ENCODE measurements at places on chromosomes 7 and 10. TPM values are rescaled to one million over a fixed set of nuclear protein-coding genes. Genes with fewer than 3 reads are reported as not detected.

Gene NPY4R
- not detected for total RNA-seq

Gene PLCE1
- 0.04 TPM for total RNA-seq

Gene PTF1A
- total RNA-seq, result not detected

Gene MNX1
- not detected for total RNA-seq

Gene ZNF117
- total RNA-seq, result 24.7 TPM

Gene FAM241B
- total RNA-seq, result not detected

DNA sequence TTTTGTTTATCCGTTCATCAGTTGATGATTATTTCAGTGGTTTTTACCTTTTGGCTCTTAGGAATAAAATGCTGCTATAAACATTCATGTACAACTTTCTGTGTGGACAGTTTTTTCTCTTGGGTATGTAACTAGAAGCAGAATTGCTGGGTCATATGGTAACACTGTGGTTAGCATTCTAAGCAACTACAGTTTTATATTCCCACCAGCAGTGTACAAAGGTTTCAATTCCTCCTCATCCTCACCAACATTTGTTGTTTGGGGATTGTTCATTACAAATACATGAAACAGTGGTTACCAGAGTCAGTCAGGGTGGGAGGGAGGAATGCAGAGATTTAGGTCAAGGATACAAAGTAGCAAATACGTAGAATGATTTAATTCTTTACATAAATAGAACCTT lies 97.0 kb downstream of the NPSR1 start:
- no peak overlapping the region for H3K4me3 ChIP-seq
- no peaks in the 10 kb centered on the region for H3K27me3 ChIP-seq
- no peaks in the 10 kb centered on the region for H3K36me3 ChIP-seq
- H3K4me1 ChIP-seq, result no peaks in the 10 kb centered on the region
- DNase-seq, result no peak
- no peak overlapping the region for H3K27ac ChIP-seq

- no peaks in the 10 kb centered on the region for H3K27me3 ChIP-seq
- H3K4me1 ChIP-seq, result no peaks in the 10 kb centered on the region
- no peak overlapping the region for H3K27ac ChIP-seq
- no peaks in the 10 kb centered on the region for H3K36me3 ChIP-seq
These were observed 430.2 kb downstream of the EXOC4 start for GRCh38 chr7:133683182-133683454.

DNA sequence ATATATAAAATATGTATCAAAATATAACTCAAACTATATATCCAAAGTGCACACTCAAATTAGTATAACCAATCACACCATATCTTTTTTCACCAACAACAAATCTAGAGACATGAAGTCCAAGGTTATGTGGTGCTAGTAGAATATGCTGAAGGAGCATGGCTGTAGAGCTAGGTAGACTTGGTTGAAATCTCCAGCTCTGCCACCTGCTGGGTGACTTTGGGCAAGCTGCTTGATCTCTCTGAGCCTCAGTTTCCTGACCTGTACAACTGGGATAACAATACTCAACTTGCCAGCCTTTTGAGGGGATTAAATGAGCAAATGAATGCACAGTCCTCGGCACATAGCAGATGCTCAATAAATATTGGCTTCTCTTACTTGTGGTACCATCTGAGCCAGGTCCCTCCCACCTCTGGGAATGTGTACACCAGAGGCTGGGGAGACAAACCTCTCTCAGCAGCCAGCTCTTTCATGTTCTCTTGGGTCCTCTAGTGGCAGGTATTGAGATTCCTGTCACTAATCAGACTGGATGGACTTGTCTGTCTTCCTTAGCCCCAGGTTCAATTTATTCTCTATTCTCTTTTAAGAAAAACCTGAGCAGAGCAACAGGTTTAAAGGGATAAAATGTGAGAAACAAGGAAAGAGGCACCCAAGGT lies 94.3 kb upstream of the PDE1C start:
- no peak overlapping the region for H3K4me3 ChIP-seq
- peaks cover 26% of the 10 kb centered on the region for H3K4me1 ChIP-seq
- no peaks in the 10 kb centered on the region for H3K27me3 ChIP-seq

DNA sequence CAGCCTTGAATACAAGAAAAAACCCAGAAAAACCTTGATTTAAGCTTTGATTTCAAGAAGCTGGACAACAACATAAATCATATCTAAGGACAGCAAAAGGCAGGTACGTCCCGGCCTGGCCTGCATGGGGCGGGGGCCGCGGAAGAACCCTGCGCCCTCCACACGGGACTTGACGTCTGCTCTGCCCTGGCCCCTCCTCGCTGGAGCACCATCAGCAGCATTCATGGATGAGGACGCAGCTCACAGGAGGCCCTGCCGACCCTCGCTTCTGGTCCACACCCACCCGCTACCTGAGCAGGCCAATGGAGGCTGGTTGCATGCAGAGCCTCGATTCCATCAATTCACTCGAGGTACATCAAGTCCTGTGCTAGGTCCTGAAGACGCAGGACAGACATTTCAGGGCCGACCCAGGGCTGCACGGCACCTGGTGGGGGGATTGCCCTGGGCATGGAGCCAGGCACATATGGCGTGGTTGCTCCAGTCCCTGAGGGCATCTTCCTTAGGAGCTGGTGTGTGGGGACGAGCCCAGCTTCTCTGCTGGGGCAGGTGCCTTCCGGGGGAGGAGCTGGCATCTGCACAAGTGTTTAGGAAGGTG lies 63.1 kb upstream of the NKX6-2 start:
- no peaks in the 10 kb centered on the region for H3K27me3 ChIP-seq
- no peak overlapping the region for H3K27ac ChIP-seq
- no peak overlapping the region for H3K4me3 ChIP-seq
- no peaks in the 10 kb centered on the region for H3K4me1 ChIP-seq

- H3K36me3 ChIP-seq, result no peaks in the 10 kb centered on the region
- H3K27me3 ChIP-seq, result peaks cover 16% of the 10 kb centered on the region
- no peak overlapping the region for H3K4me3 ChIP-seq
- peak; percentile 31 for DNase-seq
- H3K4me1 ChIP-seq, result no peaks in the 10 kb centered on the region
- H3K27ac ChIP-seq, result no peak overlapping the region
These were observed 97.8 kb downstream of the CHST15 start for GRCh38 chr10:123995461-123996131.

- peaks cover 24% of the 10 kb centered on the region for H3K27me3 ChIP-seq
- no peaks in the 10 kb centered on the region for H3K36me3 ChIP-seq
- H3K4me3 ChIP-seq, result no peak overlapping the region
- no peaks in the 10 kb centered on the region for H3K4me1 ChIP-seq
These were observed 120.9 kb upstream of the EGFR start for GRCh38 chr7:54897891-54898290.

GRCh38 chr7:130063036-130063435 lies 7.3 kb upstream of the KLHDC10 start:
- no peaks in the 10 kb centered on the region for H3K36me3 ChIP-seq
- H3K27me3 ChIP-seq, result no peaks in the 10 kb centered on the region
- peaks cover 8% of the 10 kb centered on the region for H3K4me1 ChIP-seq
- H3K4me3 ChIP-seq, result no peak overlapping the region

DNA sequence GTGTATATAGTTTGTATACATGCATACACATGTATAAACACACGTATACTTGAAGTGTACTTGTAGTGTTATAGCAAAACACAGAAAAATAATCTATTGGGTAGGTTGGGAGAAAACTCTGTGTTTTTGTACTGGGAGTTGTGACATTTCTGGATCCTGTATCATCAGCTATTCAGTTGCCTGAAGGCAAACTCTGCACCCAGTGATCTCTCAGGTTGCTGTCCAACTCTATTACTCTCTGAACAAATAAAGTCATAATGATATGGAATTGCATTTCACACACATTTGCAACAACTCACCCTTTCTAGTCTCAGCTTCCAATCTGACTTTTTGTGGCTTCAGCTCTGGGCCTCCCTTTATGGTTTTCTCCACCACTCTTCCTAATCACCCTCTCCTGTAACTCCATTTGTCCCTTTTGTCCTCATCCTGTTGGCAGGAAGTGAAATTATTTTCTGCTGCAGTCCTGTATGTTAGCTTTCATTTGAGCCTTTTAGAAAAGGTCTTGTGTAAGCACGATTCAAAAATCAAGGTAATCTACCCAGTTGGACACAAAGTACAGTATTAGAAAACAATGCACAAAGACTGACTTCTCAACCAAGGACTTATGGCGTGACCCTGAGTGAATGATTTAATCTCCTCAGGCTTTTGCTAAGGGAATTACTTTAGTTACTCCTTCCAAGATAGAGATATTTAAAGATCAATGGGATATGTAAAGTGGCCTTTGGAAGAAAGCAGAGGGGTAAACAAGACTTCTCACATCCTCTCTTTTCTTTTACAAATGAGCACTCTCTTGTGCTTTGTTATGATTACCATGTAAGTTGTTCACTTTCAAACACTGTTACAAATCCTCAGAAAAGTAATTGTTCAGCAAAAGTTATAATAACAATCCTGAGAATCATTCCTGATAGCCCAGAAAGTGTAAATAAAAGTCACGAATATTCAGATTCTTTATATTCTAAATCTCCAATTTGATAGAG lies 249.1 kb downstream of the KCND2 start:
- H3K4me3 ChIP-seq, result no peak overlapping the region
- H3K4me1 ChIP-seq, result no peaks in the 10 kb centered on the region
- no peaks in the 10 kb centered on the region for H3K27me3 ChIP-seq
- no peak overlapping the region for H3K27ac ChIP-seq

GRCh38 chr7:40793132-40793531 lies 658.3 kb downstream of the SUGCT start:
- H3K27ac ChIP-seq, result no peak overlapping the region
- DNase-seq, result no peak
- H3K4me3 ChIP-seq, result no peak overlapping the region
- H3K4me1 ChIP-seq, result no peaks in the 10 kb centered on the region
- no peaks in the 10 kb centered on the region for H3K36me3 ChIP-seq

GRCh38 chr7:43602256-43602655 lies 19.3 kb downstream of the STK17A start:
- peaks cover 3% of the 10 kb centered on the region for H3K36me3 ChIP-seq
- H3K4me3 ChIP-seq, result no peak overlapping the region
- H3K27ac ChIP-seq, result no peak overlapping the region

- no peak overlapping the region for H3K4me3 ChIP-seq
- no peak for DNase-seq
- H3K4me1 ChIP-seq, result no peaks in the 10 kb centered on the region
- H3K27me3 ChIP-seq, result no peaks in the 10 kb centered on the region
These were observed 7.8 kb downstream of the ATP6V0E2 start for GRCh38 chr7:149881328-149882247.

- no peak overlapping the region for H3K27ac ChIP-seq
- no peak overlapping the region for H3K4me3 ChIP-seq
These were observed 368.1 kb downstream of the CXCL12 start for GRCh38 chr10:44016589-44017482.

DNA sequence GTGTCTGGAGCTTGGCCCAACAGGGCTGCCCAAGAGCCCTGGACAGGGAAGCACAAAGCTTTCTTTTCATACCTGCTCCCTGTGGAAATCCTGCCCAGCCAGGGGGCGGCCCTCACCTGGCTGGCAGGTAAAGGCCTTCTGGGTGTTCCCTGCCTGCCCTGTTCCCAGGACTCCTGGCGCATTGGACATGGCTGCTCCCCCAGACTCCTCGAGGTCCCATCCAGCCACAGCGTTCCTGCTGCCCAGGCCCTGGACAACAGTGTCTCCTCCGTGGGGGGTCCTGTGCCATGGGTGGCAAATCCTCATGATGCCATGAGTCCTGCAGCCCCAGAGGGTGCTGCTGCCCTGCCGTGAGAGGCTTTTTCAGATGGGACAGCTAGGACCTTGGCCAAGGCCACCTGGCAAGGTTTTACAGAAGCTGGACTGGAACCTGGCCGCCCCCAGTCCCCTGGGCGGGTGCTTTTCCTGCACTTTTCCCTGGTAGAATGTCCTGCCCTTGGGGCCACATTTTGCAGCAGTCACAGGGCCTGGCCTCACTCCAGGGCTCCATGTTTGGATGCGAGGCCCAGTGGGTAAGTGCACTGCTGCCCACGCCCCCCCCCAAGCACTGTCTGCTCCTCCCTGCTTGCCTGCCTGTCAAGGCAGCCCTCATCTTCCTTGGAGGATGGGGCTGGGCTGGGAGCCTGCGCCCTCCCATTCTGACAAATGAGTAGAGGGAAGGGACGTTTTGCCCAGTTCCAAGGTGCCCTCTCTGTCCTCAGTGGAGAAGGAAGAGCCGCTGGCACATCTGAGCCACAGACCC lies 60.7 kb downstream of the LHPP start:
- no peaks in the 10 kb centered on the region for H3K36me3 ChIP-seq
- no peaks in the 10 kb centered on the region for H3K27me3 ChIP-seq
- no peak overlapping the region for H3K4me3 ChIP-seq

DNA sequence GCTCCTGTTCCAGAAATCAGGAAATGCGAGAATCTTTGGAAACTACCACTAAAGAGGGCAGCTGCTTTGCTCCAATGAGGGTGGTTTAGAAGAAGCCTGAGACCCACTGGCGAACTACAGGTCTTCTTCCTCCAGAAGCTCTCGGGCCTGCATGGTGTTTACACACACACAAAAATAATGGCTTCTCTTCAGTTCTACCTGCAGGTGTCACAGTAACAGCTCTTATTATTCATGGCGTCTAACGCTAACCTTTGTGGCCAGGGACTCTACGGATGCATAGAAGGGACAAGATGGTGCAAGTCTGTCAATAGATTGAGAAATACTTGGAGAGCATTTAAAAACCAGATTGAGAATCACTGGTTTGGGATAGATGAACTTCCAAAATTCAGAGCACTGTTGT lies 22.4 kb downstream of the GPR141 start:
- H3K4me1 ChIP-seq, result no peaks in the 10 kb centered on the region
- DNase-seq, result no peak
- no peaks in the 10 kb centered on the region for H3K27me3 ChIP-seq
- H3K36me3 ChIP-seq, result no peaks in the 10 kb centered on the region
- H3K4me3 ChIP-seq, result no peak overlapping the region

DNA sequence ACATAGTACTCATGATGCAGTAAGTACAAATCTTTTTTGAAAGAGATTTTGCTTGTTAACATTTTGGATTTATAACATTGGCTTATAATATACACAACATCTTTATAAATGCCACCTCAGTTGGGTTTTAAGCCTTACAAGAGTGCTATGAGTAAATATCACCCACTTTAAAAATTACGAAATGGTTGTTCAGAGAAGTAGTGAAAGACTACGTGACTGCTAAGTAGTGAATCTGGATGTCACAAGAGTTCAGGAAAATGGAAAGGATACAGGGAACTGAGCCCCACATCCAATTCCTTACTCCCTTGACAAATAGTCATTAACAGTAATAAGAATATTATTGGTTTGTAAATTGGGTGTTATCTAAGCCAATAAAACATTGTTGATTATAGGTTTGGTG lies 20.0 kb downstream of the TMEM106B start:
- peaks cover 2% of the 10 kb centered on the region for H3K36me3 ChIP-seq
- H3K27me3 ChIP-seq, result no peaks in the 10 kb centered on the region
- no peak overlapping the region for H3K27ac ChIP-seq
- no peaks in the 10 kb centered on the region for H3K4me1 ChIP-seq
- no peak for DNase-seq
- H3K4me3 ChIP-seq, result no peak overlapping the region

- H3K27ac ChIP-seq, result no peak overlapping the region
- DNase-seq, result no peak
- H3K36me3 ChIP-seq, result peaks cover 4% of the 10 kb centered on the region
- H3K4me1 ChIP-seq, result no peaks in the 10 kb centered on the region
- H3K4me3 ChIP-seq, result no peak overlapping the region
- H3K27me3 ChIP-seq, result no peaks in the 10 kb centered on the region
These were observed 19.8 kb downstream of the NUB1 start for GRCh38 chr7:151361193-151361959.
